Stimulated activated CD4-positive, alpha-beta T cell treated with anti-CD3 and anti-CD28 coated beads, Interleukin-12 subunit alpha, Interleukin-12 subunit beta, amount 100 ng/mL, for 4 hours (primary cell): ENCODE measurements at places on chromosomes 4 and X.

GRCh38 chrX:107741404-107741790 lies 34.2 kb downstream of the TSC22D3 start:
- no peak for DNase-seq

- no peak for DNase-seq
These were observed 166.7 kb downstream of the RPA4 start for GRCh38 chrX:97050392-97050791.

DNA sequence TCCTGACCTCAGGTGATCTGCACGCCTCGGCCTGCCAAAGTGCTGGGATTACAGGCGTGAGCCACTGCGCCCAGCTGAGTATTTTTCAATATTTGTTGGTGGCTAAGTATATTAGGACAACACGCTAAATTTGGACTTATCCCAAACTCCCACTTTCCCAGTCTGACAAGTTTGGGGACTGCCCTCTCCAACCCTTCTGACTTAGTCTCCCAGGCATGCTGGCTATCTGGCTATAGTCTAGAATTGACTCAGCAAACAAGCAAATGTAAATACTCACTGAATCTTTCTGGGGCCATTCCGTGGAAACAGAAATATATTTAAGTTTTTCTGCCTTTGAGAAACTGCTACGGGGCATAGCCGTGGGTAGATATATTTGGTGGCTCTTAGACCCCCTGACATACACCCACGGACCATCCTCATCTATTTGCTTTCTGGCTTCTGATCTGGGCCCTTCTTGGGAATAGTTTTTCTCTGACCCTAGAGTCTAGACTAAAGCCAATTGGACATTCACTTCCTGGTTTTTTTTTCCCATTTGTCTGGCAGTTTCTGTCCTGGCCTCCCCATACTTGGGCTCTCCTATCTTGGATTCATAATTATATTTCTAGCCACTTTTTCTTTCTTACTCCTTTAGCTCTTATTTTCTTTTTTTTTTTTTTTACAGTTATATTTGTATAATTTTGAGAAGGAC lies 11.3 kb upstream of the DOCK11 start:
- DNase-seq: no peak

DNA sequence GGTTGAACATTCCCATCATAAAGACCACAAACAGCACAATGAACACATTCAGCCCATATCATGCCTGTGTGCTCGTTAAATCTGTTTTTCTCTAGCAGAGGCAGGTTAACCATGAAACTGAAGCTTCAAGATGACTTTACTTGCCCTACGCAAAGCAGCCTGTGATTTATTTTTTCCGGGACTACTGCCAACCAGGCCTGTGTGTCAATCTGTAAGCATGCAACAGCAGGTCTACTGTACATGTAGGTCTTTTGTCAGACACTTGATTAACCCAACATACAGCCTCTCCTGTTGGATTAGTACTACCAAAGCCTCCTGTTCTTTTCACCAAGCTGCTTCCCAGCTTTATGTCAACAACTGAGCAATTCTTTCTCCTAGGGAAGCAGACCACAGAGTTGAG lies 85.5 kb upstream of the ACSL1 start:
- no peak for DNase-seq

- no peak for DNase-seq
These were observed 23.4 kb downstream of the SMS start for GRCh38 chrX:21963731-21964405.

DNA sequence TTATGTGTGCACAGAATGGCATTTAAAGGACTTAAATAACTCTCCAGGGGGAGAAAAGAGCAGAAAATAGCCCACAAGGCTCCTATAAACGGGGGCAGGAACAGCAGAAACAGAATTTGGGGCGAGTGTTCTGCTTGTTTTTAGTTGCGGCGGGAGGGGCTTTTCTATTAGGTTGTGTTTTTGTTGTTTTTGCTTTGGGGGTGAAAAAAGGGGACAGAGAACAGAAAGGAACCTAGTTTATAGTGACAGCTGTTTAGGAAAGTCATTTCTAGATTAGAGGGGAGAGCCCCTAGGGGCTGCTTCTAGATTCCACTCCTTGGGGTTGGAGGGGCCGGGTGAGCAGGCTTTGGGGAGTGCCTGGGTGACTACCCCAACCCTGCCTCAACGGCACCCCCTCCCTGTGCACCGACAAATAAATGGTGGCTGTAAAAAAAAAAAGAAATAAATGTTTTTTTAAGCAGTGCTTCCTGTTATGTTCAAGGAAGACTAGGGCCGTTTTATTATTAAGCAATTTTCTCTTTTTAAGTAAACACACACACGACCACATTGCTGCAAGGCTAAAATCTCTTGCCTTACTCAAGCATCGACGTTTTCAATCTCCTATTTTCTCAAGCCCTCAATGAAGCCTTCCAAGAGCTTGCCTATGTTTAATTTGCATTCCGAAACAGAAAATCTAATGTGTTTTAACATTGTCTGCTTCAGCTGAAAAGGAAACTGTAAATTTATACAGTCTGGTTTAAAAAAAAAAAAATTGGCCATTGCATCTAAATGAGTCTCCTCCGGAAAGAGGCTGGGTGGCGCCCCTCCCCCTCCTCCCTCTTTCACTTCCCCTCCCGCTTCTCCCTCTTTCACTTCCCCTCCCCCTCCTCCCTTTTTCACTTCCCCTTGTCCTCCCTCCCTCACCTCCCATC lies 123.3 kb upstream of the TBL1X start:
- peak; percentile 53 for DNase-seq

DNA sequence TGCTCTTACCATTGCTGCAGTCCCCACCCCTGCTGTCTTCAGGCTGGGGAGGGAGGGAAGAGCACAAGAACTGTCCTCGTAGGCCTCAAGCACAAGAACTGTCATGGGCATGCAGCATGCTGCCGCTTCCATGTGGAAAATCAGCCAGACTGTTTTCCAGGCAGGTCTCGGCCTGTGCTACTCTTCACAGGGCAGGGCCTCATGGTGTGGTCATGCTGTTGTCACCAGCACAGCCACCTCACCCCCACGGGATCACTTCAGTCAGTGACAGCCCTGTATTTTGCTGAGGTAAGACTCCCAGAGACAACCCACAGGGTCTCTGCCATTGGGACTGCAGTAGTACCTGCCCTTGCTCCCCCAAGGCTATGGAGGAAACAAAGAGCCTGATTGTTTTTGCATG lies 205.3 kb downstream of the NAP1L3 start:
- no peak for DNase-seq

DNA sequence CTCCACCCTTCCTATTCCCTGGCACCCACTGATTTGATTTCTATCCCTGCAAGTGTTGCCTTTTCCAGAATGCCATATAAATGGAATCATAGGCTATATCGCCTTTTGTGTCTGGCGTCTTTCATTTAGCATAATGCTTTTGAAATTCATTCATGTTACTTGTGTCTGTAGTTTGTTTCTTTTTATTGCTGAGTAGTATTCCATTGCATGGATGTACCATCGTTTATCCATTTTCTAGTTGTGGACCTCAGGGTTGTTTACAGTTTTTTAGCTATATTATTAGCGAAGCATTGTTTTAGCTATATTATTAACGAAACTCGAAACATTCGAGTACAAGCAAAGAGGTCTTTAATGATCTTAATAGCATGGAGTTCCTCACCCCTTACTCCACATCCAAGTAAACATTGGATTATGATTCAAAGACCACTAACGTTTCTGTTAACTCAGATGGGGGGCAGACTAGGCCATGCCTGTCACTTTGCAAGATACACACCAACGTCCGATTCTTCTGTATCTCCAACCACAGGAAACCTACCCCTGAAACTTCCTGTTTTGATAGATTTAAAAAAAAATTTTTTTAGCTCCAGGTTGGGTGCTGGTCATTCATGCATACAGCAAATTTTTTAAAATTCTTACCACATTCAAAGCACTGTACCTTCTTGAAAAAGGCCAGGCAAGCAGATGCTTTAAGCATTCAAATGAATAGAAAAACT lies 1.1 kb downstream of the DCK start:
- no peak for DNase-seq

DNA sequence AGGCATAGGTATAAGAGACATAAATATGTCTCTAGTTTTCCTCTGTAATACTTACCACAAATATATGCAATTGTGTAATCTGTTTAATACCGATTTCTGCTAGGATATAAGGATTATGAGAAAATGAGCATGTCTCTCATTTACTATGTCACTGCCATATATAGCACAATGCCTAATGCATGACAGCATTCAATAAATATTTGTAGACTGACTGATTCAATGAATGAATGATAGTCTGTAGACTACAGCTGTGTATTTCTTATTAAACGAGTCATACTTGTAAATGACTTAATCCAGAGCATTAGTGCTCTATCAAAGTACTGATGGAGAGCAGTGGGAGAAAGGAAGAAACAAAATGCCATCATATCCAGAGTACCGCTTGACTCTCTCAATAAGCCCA lies 175.6 kb downstream of the PPP3CA start:
- DNase-seq: no peak

GRCh38 chr4:139443661-139444060 lies 10.3 kb upstream of the RAB33B start:
- DNase-seq: no peak

- no peak for DNase-seq
These were observed 60.1 kb upstream of the SORCS2 start for GRCh38 chr4:7132249-7132648.

GRCh38 chrX:63657821-63658220 lies 127.2 kb downstream of the ARHGEF9 start:
- DNase-seq: no peak

DNA sequence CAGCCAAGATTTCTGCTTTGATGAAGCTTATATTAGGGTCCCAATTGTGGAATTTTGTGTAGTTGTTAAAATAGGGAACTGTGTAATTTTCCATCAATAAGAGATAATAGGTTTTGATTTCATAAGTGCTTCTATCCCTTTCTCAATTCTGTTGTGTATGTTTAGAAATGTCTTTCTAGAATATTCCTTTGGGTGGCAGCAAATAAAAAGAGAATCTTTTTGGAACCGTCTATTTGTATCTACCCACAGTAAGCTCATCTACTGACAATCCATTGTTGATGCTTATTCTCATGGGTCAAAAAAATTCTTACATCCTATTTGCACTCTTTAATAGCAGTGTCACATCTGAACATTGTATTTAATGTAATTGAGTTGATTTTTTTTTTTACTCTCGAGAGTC lies 61.7 kb downstream of the TMA16 start:
- no peak for DNase-seq

DNA sequence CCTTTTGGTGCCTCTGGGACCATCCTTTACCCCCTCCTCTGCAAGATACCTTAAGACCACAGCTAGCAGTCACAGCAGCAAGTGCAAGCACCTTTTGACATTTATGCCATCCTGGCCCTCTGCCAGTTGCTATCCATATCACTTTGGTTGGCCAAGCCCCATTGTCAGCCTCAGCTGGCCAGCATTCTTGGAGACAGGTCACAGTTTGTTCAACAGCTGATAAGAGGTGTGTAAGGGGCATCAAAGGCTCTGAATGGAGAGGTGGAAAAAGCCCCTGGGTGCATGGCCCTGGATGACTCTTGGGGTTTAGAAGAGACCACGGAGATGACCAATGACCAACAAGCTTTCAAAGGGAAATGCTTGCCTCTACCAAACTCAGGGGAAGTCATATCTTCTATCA lies 133.6 kb upstream of the MAMLD1 start:
- no peak for DNase-seq

- no peak for DNase-seq
These were observed 388.4 kb upstream of the RASGEF1B start for GRCh38 chr4:81860111-81860510.

GRCh38 chrX:117522725-117523700 lies 593.6 kb downstream of the KLHL13 start:
- DNase-seq: no peak

- no peak for DNase-seq
These were observed at the start of gene RS1 for GRCh38 chrX:18672008-18672407. Gene RS1 (minus strand): TSS chrX:18672108. CDS start chrX:18672068, 40 bp downstream.
